ENCODE measurements at places on chromosomes 6 and 20.

GRCh38 chr20:5949943-5950270, 426 bp downstream of the TRMT6 start:
- DNase-seq, result no peak

GRCh38 chr20:4068708-4069107, 53.4 kb upstream of the RNF24 start:
- no peak for DNase-seq

GRCh38 chr6:40523505-40524172, 63.5 kb downstream of the LRFN2 start:
- DNase-seq, result no peak

GRCh38 chr6:36890112-36890663, 4.4 kb downstream of the C6orf89 start:
- no peak for DNase-seq

DNA sequence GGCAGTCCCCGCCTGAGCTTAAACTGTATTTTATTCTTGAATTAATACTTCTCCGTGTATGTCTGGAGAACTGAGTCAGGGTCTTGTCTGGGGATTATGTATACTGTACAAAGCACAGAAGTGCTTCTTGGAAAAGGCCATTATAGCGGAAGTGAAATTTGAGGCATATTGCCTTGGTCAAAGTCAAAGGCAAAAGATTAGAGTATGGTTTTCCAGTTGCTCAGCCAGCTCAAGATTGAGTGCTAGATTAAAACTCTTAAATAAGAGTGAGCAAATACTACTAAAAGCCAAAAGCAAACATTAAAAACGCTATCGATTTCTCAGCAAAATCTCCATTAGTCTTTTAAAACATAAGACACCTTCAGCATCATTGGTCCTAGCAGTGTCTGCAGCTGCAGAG, 207.7 kb upstream of the MAN1A1 start:
- DNase-seq, result no peak

- DNase-seq, result no peak
Observed at GRCh38 chr6:87122477-87122876, 27.6 kb upstream of the CGA start.

DNA sequence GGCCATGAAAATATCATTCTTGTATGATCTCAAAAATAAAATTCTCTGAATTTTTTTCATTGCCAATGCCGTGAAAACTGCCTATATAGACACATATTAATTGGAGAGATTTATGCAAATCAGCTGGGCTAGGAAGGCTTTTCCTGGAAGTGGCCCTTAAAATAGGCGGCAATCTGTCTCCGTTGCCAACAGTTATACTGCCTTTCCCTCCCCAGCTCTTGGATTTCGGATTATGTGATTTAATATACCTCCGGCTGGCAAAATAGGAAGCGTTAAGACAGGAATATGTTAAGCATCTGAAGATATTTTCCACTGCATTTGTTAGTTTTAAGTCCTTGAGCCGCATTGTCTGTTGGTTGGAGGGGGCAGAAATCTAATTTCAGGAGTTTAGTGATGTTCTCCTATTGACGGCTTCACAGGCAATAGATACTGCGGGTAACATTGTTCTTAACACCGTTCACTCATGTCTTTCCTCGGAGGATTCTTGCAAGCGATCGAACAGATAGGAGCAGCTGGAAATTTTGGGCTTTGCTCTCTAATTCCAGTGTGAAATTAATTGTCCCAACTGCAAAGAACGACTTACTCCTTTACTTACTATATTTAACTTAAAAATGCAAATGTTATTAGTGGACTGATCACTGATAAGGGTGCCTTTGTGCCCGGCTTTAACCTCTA, 113.3 kb downstream of the LINC00237 start:
- DNase-seq, result no peak

DNA sequence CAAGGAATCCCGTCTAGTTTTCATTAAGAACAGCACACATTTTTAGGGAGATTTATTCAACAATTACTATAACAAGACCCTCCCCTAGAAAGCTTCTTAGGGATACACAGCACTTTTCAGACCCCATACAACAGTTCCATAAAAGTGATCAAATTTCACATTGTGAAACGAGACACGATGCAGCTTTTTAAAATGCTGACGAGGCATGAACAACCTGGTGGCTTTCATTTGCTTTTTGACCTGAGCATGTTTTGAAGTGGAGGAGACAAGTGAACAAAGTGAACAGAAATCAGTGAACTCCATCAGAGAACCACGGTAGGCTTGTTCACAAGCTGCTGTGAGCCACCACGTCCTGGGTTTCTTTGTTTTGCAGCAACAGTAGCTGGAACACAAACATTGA, 112.2 kb downstream of the PCSK2 start:
- no peak for DNase-seq

DNA sequence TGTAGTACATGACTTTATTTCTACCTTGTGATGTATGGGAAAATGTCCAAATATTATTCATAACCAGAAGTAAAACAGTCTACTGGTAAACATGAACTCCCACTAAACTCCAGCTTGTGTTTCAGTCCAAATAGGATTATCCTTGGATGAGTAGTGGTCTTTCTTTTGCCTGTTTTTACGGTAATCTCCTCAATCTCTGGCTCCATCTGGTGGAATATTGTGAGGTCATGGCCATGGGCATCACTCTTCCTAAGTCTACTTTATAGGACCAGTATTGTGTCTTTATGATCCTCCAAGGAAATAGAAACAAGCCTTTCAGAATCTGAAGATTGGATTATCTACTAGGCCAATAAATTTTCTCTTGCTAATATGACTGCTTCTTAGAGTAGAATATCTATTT, 505.0 kb downstream of the BMP2 start:
- no peak for DNase-seq

DNA sequence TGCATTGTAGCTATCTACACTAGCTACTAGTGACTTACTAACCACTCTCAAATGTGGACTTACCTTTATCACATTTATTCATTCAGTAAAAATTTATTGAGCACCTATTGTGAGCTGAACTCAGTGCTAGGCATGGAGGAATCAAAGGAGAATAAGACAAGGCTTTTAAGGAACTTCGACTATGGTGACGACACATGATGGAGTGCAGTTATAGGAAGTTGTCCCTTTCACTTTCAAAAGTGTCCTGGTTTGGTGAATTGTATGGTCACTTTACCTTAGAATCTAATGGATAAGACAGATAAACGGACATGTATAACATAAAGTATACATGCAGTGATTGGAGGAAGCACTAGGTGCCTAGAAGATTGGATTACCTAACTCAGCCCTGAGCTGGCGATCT, 4.3 kb downstream of the AKAP7 start:
- no peak for DNase-seq

- no peak for DNase-seq
Observed at GRCh38 chr20:34001378-34001777, 7.7 kb downstream of the RALY start.

All from activated T-helper 9 cell treated with anti-CD3 and anti-CD28 coated beads, Interleukin-2, amount 50 U/mL, for 16 hours (primary cell).